ENCODE measurements at places on chromosomes 13 and 19. TPM values are rescaled to one million over a fixed set of nuclear protein-coding genes. Genes with fewer than 3 reads are reported as not detected.

LILRA1 gene
- 0.92 TPM for total RNA-seq

FBXW9 gene
- 1.7 TPM for total RNA-seq

DNA sequence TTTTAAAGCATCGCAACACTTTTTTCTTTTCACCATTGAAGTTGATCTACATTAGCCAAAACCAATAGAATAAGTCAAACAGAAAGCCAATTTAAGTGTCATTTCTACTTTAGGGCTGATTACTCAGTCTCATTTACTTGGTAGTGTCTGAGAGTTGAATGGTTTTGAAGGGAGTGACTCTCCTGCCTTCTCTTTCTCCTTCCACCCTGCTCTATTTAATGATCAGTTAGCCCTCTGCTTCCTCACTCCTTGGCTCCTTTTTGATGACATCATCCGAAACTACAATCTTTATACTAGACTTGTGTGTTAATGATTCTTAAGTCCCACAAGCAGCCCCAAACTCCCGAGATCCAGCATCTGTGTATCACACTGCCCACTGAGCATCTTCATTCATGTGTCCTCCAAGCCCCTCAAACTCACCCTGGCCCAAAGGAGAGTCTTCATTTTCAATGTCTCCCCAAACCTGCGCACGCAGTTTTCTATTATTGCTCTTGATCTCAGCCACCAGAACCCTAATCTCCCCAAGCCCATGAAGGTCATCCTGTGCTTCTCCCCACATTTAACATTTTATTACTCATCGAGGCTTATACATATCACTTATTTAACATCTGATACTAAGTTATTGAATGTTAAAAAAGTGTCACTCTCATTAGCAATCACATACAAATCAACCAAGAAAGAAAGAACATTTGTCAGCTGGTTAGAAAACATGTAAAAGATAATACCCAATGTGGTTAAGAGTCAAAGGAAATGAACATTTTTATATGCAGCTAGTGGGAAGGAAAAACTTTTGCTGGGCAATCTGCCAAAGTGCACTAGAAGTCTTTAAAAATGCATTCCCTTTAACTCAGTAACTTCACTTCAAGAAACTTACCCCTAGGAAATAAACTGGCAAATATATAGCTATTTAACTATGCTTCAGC is 32.2 kb upstream of the ARGLU1 start:
- DNase-seq, result no peak

DNA sequence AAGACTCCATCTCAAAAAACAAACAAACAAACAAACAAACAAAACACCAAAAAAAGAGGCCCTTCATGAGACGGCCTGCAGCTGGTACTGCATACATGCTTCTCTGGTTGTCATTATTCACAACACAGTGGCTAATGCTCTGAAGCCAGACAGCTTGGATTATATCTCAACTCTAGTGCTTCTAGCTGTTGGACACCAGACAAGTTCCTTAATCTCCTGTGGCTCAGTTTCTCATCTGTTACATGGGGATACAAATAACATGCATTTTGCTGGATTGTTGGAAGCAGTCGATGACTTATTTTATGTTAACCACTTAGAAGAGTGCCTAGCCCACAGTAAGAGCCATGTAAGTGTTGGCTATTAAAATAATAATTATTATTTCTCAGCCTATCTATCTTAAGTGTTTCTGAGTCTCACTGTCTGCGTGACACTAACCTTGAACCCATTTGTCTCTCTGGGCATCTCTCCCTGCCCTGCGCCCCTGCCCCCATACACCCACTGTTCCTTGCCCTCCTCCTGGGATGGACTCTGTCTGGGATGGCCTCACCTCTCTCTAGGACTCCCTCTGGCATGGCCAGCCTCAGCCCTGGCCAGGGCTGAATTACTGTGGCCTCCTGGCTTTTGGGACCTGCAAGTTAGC is 3.1 kb upstream of the JUNB start:
- no peak for DNase-seq

GRCh38 chr13:97621025-97621424 is 187.1 kb downstream of the RAP2A start:
- DNase-seq, result no peak

All from Right ventricle myocardium inferior (tissue), 1 donor.